ENCODE measurements at places on chromosomes 11 and 22. TPM values are rescaled to one million over a fixed set of nuclear protein-coding genes. Genes with fewer than 3 reads are reported as not detected.
A peak's percentile ranks its signal among the peaks of the same experiment; 100 is the strongest.

DNA sequence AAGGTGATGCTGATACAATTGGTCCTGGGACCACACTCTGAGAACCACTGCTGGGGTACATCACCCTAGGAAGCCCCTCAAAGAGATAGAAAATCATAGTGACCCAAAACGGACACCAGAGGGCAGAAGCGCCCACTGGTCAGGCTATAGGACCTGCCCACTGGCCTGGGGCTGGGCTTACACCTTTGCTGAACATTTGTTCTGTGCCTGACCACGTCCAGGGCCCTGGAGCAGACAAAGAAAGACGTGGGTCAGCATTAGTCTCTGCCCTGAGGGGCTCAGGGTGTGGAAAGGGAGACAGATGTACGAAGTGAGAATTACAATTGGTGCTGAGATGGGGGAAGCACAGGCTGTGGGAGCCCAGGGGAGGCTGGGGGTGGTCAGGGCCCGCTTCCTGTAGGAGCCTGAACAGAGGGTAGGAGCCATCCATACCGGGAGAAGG lies 14.4 kb upstream of the SERPINH1 start:
- peak; percentile 29 for DNase-seq

- no peak for DNase-seq
These were observed 306.8 kb downstream of the TBC1D22A start for GRCh38 chr22:47069270-47069669.

- DNase-seq = no peak
These were observed at the start of gene MCHR1 for GRCh38 chr22:40679249-40679963. MCHR1 (plus strand) TSS chr22:40679484; CDS start chr22:40679653, 169 bp downstream.

- no peak for DNase-seq
These were observed 67.2 kb upstream of the CD82 start for GRCh38 chr11:44498089-44498871.

GRCh38 chr11:30377347-30377746 lies 54.4 kb downstream of the ARL14EP start:
- DNase-seq = no peak

GRCh38 chr22:41127451-41127850 lies 35.1 kb downstream of the EP300 start:
- DNase-seq = no peak

GRCh38 chr22:35314161-35314942 lies 14.7 kb downstream of the TOM1 start:
- DNase-seq = no peak

DNA sequence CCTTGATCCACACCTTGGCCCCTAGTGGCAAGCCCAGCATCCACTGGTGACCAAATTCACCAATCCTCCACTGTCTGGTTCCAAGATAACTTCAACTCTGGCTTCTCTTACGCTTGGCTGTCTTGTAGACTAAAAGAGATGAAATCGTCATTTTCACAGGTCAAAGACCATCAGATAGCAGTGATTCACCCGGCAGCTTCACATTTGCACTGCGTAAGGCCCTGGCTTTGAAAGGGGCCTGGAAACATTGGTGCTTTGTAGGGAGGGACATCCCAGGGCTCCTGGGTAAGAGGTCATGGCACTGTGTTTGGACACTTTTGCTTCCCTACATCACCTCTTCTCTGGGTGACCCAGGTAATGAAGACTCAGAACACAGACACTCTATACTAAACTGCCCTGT lies 30.1 kb upstream of the FADD start:
- no peak for DNase-seq

- DNase-seq = no peak
These were observed 6.1 kb upstream of the FEZ1 start for GRCh38 chr11:125502198-125502597.

- peak; percentile 44 for DNase-seq
These were observed 642.6 kb upstream of the CCDC179 start for GRCh38 chr11:23502826-23503225.

DNA sequence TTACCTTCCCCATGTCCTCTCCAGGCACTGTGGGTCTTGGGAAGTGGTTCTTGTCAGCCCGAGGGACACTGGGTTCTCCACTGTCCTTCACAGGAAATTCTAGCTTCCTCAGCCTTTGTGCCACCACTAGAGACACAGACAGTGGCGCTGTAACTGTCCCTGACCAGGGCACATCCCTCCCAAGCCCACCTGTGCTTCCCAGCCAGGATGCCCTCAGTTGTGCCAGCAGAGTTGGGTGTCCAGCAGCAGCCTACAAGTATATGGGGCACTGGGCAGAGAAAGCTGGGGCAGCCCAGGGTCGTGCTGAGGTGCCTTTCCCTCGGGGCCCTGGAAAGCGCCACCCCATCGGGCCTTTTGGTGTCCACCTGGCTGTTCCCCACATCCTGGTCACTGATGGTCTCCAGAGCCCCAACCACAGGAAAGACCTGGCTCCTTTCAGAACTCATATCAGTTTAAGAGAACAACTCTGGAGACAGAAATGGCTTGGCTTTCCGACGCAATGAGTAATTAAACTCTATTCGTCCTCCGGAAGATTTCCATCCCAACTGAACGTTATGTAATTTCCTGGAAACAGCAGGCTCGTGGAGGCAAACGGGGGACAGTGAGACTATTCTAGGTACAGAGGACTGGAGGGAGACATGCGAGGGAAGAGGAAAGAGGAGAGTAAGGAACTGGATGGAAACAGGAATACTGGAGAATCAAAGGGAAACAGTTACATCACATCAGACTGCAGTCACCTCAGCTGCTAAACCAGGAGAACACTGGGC lies 28.6 kb downstream of the PPP2R1B start:
- DNase-seq = no peak

- DNase-seq = no peak
These were observed 68.9 kb downstream of the PRCP start for GRCh38 chr11:82831364-82831763.

DNA sequence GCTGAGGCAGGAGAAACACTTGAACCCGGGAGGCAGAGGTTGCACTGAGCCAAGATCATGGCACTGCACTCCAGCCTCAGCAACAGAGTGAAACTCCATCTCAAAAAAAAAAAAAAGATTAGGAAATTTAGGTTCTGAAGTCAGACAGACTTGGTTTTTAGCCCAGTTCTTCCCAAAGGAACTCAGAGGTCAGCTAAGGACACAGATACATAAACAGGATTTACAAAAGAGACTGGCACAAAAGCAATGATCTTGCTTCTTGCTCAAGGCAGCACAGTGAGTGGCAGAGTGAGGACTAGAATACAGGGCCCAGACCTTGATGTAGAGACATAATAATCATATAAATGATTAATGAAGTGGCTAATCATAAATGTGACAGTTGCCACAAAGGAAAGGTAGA lies 25.4 kb upstream of the RRAS2 start:
- no peak for DNase-seq

- DNase-seq = no peak
These were observed 101.8 kb downstream of the NAV2 start for GRCh38 chr11:19814421-19814820.

GRCh38 chr11:45182902-45183301 lies 36.5 kb downstream of the PRDM11 start:
- no peak for DNase-seq

- DNase-seq = no peak
These were observed 86.5 kb downstream of the MN1 start for GRCh38 chr22:27715106-27715505.

GPHA2 gene
- total RNA-seq = not detected
